CD8-positive, alpha-beta memory T cell (primary cell): ENCODE measurements at places on chromosomes 6 and 20. TPM values are rescaled to one million over a fixed set of nuclear protein-coding genes. Genes with fewer than 3 reads are reported as not detected.

Gene CALHM4
- not detected for total RNA-seq

Gene PROKR2
- 0.18 TPM for total RNA-seq

Gene PI3
- total RNA-seq, result not detected

Gene CALHM5
- not detected for total RNA-seq

Gene OR2J3
- not detected for total RNA-seq

Gene OPRL1
- total RNA-seq, result 0.38 TPM

Gene TRDN
- not detected for total RNA-seq

DNA sequence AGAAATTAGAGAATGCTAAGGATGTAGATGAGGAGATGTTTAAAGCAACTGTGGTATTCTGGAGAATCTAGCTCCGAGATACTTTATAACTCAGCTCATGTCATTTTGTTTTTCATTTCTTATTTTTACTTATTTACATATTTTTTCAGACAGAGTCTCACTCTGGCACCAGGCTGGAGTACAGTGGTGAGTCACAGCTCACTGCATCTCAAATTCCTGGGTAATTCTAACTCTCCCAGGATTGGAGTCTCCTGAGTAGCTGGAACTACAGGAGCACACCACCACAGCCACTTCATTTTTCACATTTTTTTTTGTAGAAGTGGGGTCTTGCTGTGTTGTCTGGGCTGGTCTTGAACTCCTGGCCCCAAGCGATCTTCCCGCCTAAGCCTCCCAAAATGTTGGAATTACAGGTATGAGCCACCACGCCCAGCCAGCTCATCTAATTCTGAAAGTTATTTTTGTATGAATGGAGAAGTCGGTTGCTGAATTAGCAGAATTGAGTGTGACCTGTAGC lies 94.3 kb upstream of the FAM8A1 start:
- DNase-seq, result no peak
- H3K27ac ChIP-seq, result no peak overlapping the region
- H3K36me3 ChIP-seq, result no peaks in the 10 kb centered on the region
- no peak overlapping the region for H3K4me3 ChIP-seq
- no peaks in the 10 kb centered on the region for H3K4me1 ChIP-seq
- H3K27me3 ChIP-seq, result no peaks in the 10 kb centered on the region

- no peaks in the 10 kb centered on the region for H3K36me3 ChIP-seq
- H3K27me3 ChIP-seq, result no peaks in the 10 kb centered on the region
- DNase-seq, result no peak
- H3K27ac ChIP-seq, result no peak overlapping the region
- no peak overlapping the region for H3K4me3 ChIP-seq
These were observed 8.6 kb downstream of the PNLDC1 start for GRCh38 chr6:159808647-159809046.

DNA sequence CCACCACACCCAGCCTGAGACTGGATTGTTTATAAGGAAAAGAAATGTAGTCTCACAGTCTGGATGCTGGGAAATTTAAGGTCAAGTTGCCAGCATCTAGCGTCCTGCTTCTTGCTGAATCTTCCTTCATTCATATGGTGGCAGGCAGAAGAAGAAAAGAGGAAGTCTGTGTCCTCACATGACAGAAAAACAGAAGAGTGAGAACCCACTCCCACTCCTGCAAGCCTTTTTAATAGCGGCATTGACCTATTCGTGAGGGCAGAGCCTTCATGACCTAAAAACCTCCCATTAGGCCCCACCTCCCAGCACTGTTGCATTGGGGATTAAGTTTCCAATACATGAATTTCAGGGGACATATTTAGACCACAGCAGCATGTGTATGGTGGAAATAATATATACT lies 160.8 kb upstream of the BMP2 start:
- no peak overlapping the region for H3K27ac ChIP-seq
- no peak for DNase-seq
- H3K4me1 ChIP-seq, result no peaks in the 10 kb centered on the region

DNA sequence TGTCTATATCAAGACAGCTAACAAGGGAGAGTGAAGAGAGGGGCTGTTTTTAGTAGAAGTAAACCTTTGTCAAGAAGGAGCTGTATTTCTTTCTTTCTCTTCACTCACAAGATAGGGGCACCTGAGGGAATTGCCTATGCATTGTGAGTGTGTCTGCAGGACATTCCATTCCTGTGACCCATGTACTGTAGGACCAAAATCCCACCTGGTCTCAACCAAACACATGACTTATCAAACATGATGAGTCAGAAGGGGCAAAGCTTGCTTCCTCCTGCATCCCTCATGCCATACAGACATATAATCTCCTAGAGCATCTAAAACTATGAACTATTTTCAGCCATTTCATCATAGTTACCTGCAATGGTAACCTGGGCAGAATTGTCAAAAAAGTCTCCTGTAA lies 21.8 kb downstream of the PKHD1 start:
- H3K27me3 ChIP-seq, result no peaks in the 10 kb centered on the region
- no peak overlapping the region for H3K27ac ChIP-seq
- H3K4me3 ChIP-seq, result no peak overlapping the region
- no peak for DNase-seq

DNA sequence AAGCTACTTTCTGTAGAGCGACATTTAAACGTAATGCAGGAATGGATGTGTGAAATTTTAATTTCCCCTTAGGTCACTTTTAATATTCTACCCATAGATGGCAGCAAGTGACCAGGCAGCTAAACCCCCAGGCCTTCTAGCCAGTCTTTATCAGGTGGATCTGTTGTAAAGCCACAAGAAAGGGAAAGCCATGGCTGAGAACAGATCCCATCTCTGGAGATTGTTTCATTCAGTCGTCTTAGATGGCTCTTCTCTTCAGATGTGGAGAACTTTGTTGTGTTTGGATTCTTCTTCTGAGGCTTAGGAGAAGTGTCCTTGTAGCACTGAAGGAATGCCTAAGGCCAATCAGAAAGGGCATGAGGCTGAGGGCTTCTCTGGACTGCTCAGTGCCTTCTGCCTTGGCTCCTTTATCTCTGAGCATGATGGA lies 15.8 kb upstream of the RNF182 start:
- no peak overlapping the region for H3K4me3 ChIP-seq
- no peaks in the 10 kb centered on the region for H3K4me1 ChIP-seq
- peaks cover 3% of the 10 kb centered on the region for H3K27me3 ChIP-seq
- H3K27ac ChIP-seq, result no peak overlapping the region
- DNase-seq, result peak; percentile 50

- no peak overlapping the region for H3K27ac ChIP-seq
- H3K4me1 ChIP-seq, result no peaks in the 10 kb centered on the region
- no peaks in the 10 kb centered on the region for H3K36me3 ChIP-seq
- H3K27me3 ChIP-seq, result no peaks in the 10 kb centered on the region
- no peak overlapping the region for H3K4me3 ChIP-seq
- DNase-seq, result no peak
These were observed 8.6 kb downstream of the GABRR1 start for GRCh38 chr6:89208551-89208950.

GRCh38 chr6:146886587-146887446 lies 288.0 kb downstream of the ADGB start:
- no peaks in the 10 kb centered on the region for H3K36me3 ChIP-seq
- no peak overlapping the region for H3K4me3 ChIP-seq
- peak overlapping the region; percentile 80 for H3K27ac ChIP-seq
- H3K4me1 ChIP-seq, result no peaks in the 10 kb centered on the region
- DNase-seq, result no peak
- no peaks in the 10 kb centered on the region for H3K27me3 ChIP-seq

- no peak for DNase-seq
- H3K4me3 ChIP-seq, result peak overlapping the region; percentile 61
- no peak overlapping the region for H3K27ac ChIP-seq
- H3K36me3 ChIP-seq, result no peaks in the 10 kb centered on the region
These were observed 51.0 kb downstream of the SSR1 start for GRCh38 chr6:7261852-7262461.

GRCh38 chr6:44254191-44255104 lies 2.9 kb downstream of the SLC35B2 start:
- peaks cover 64% of the 10 kb centered on the region for H3K36me3 ChIP-seq
- H3K27me3 ChIP-seq, result no peaks in the 10 kb centered on the region
- no peak for DNase-seq
- no peak overlapping the region for H3K27ac ChIP-seq
- H3K4me1 ChIP-seq, result peaks cover 21% of the 10 kb centered on the region

GRCh38 chr6:26363882-26364701 lies 906 bp upstream of the BTN3A2 start:
- H3K36me3 ChIP-seq, result peaks cover 2% of the 10 kb centered on the region
- peak overlapping the region; percentile 89 for H3K4me3 ChIP-seq
- DNase-seq, result peak; percentile 34
- H3K27me3 ChIP-seq, result no peaks in the 10 kb centered on the region

GRCh38 chr6:38640216-38640909 lies 634 bp upstream of the BTBD9 start:
- no peaks in the 10 kb centered on the region for H3K36me3 ChIP-seq
- H3K27me3 ChIP-seq, result no peaks in the 10 kb centered on the region
- H3K4me1 ChIP-seq, result peaks cover 36% of the 10 kb centered on the region
- H3K4me3 ChIP-seq, result peak overlapping the region; percentile 92

DNA sequence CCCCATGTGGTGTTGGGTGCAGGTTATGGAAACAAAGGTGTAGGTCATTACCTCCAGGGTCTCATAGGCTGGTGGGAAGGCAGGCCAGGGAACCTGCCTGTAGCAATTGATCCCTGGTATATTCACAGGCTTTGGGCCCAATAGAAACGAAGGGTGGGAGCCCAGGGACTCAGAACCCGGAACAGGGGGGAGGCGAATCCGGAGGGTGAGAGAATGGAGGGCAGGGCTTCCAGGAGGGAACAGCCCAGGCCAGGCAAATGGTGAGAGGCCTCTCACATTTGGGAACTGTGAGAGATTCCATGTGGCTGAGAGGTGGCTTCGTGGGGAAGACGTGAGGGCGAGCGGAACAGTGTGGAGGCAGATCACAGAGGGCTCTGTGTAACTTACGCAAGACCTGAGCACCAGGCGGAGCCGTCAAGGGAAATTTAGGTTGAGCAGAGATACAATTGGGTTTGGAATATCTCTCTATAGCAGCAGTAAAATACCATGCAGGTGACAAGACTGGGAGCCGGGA lies 267.1 kb downstream of the ERMARD start:
- H3K4me1 ChIP-seq, result no peaks in the 10 kb centered on the region
- H3K36me3 ChIP-seq, result no peaks in the 10 kb centered on the region
- DNase-seq, result no peak
- H3K27ac ChIP-seq, result no peak overlapping the region

GRCh38 chr20:38111366-38112232 lies 53.5 kb downstream of the TGM2 start:
- no peaks in the 10 kb centered on the region for H3K27me3 ChIP-seq
- H3K4me3 ChIP-seq, result no peak overlapping the region
- no peaks in the 10 kb centered on the region for H3K36me3 ChIP-seq
- no peak overlapping the region for H3K27ac ChIP-seq
- no peak for DNase-seq

GRCh38 chr6:106253172-106253571 lies 72.4 kb downstream of the ATG5 start:
- H3K4me3 ChIP-seq, result no peak overlapping the region
- DNase-seq, result no peak
- no peaks in the 10 kb centered on the region for H3K36me3 ChIP-seq
- no peaks in the 10 kb centered on the region for H3K27me3 ChIP-seq
- no peaks in the 10 kb centered on the region for H3K4me1 ChIP-seq

DNA sequence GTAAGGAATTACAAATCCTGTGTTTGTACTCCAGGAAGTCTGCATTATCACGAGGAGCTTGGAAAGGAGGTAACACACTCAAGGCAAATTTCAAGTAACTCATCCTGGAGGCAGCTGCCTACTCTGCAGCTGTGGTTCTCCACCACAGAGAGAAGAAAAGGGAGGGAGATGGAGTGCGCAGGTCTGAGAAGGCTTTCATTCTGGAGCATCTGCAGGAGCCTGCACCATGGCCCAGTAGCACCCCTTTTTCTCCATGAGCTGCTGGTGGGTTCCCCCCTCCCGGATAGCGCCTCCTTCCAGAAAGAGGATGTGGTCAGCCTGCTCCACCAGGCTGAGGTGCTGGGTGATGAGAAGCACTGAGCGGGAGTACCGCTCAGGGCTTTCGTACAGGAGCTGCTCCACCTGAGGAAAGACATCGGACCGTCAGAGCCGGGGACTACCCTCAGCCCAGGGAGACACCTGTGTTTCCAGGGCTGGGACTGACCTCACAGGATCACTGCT lies 1.6 kb upstream of the PSMB8 start:
- peak overlapping the region; percentile 99 for H3K4me3 ChIP-seq
- H3K27ac ChIP-seq, result peak overlapping the region; percentile 99
- peaks cover 76% of the 10 kb centered on the region for H3K4me1 ChIP-seq
- peaks cover 64% of the 10 kb centered on the region for H3K36me3 ChIP-seq
- DNase-seq, result peak; percentile 45

DNA sequence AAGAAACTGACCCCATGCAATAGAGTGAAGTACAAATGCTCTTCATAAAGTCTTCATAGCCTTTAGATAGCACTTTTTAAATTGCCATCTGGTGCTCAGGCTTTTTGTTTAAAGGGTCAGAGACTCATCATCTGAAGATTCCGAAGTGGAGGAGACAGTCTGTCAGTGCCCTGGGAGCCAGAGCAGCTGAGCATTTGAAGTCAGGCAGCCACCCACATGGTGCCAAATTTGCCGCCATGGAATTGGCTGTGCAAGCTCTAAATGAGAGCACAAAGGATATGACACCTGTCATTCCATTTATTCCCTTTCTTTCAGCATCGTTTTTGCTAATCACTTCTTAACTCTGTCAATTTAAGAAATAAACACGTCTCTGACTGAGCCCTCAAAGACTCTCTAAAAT lies 32.8 kb upstream of the CEP162 start:
- no peaks in the 10 kb centered on the region for H3K27me3 ChIP-seq
- no peaks in the 10 kb centered on the region for H3K4me1 ChIP-seq
- no peaks in the 10 kb centered on the region for H3K36me3 ChIP-seq
- H3K4me3 ChIP-seq, result no peak overlapping the region
- H3K27ac ChIP-seq, result no peak overlapping the region
- no peak for DNase-seq

DNA sequence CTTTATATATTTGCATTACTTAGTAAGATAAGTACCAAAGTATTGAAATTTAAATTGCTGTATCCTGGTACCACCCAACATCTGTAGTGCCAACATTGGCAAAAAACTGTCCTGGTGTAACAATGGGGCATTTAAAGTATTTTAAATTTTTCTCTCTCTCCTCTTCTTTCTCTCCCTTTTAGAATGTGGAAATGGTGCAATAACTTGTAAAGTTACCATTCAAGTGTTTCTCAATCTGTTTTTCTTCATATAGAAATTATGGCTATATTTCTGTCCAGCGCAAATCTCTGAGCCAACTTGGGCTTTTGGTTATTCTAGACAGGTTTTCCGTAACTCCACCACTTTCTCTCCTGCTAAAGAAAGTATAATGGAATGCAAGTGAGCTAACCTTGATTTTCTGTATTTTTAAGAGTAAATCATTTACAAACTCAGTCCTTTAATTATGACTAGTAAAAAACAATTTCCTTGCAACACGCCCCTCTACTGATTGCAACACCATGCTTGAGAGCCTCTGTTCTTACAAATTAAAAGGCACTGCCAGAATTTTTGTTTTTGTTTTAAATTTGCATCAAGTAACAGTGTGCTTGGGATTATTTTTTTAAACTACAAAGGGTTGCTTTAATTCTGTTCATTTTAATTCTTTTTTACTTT lies 324.2 kb upstream of the CITED2 start:
- no peaks in the 10 kb centered on the region for H3K4me1 ChIP-seq
- no peak overlapping the region for H3K27ac ChIP-seq
- no peak for DNase-seq

GRCh38 chr20:62507323-62507722 lies 31.5 kb upstream of the GATA5 start:
- H3K27me3 ChIP-seq, result no peaks in the 10 kb centered on the region
- H3K36me3 ChIP-seq, result no peaks in the 10 kb centered on the region
- H3K4me3 ChIP-seq, result no peak overlapping the region
- no peak for DNase-seq

- DNase-seq, result no peak
- H3K4me3 ChIP-seq, result no peak overlapping the region
- H3K4me1 ChIP-seq, result no peaks in the 10 kb centered on the region
These were observed 137.8 kb downstream of the CEBPB start for GRCh38 chr20:50328222-50328979.
